ENCODE measurements at places on chromosomes 1 and 21.

GRCh38 chr1:212688341-212689047 is 11.1 kb downstream of the BATF3 start:
- DNase-seq, result no peak

GRCh38 chr1:43444151-43444828 is 9.4 kb downstream of the HYI start:
- no peak for DNase-seq

DNA sequence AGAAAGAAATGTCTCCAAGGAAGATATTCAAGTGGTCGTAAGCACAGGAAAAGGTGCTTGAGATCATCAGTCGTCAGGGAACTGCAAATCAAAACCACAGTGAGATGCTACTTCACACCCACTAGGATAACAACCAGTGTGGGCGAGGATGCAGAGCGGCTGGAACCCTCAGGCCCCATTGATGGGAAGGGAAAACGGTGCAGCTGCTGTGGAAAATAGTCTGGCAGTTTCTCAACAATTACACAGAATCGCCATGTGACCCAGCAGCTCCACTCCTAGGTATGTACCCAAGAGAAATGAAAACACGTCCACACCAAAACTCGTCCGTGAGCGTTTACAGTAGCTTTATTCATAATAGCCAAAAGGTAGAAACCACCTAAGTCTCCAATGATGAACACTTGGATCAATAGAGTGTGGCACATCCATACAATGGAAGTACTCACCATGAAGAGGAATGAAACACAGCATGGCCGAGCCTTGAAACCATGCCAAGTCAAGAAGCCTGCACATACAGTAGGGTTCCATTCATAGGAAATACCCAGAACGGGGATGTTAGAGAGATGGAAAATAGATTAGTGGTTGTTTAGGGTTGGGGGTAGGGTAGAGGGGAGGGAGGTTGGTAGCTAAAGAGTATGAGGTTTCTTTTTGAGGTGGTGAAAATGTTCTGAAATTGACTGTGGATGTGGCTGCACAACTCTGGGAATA is 6.1 kb downstream of the DFFB start:
- no peak for DNase-seq

- DNase-seq, result no peak
Measured at GRCh38 chr1:36977731-36978406, 56.4 kb downstream of the GRIK3 start.

- no peak for DNase-seq
Measured at GRCh38 chr1:202155478-202156021, 4.9 kb downstream of the PTPN7 start.

- DNase-seq, result no peak
Measured at GRCh38 chr21:45433911-45434644, 29.1 kb downstream of the COL18A1 start.

DNA sequence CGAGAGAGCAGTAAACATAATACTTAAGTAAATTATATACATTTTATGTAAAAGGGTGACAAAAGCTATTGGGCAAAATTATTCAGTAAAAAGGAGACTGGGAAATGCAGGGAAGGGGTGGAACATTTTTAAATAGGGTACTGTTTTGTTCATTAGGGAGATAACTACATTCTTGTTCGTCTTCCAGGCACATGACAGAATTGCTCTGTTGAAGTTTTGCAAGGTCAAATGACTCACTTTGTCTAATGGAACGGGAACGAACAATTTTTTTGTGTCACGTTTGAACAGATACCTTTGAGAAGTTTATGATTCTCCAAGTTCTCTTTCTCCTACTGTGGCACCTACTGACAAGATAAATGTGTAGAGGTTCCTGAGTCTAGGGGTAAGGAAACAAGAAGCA is 382.3 kb upstream of the ZRANB2 start:
- no peak for DNase-seq

GRCh38 chr1:111251570-111251969 is 24.1 kb downstream of the CHI3L2 start:
- no peak for DNase-seq

DNA sequence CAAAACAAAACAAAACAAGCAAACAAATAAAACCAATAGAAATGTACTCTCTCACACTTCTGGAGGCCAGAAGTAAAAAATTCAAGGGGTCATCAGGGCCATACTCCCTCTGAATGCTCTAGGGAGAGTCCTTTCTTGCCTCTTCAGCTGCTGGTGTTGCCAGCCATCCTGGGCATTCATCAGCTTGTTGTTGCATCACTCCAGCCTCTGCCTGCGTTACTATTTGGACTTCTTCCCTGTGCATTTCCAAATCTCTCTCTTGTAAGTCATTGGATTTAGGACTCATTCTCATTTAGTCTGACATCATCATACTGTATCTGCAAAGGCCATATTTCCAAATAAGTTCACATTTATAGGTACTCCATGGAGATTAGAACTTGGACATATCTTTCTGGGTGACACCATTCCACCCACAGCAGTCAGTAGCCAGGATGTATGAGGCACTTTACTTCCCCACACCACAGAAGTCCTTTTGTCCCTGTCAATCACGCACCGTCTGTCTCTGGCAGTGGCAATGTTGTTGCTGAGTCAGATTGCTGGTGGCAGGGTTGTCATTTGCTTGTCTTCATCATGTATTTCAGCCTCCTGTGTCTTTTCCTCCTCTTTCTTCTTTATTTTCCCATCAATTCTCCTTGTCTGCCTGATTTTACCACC is 151.0 kb upstream of the KCNJ6 start:
- DNase-seq, result no peak

DNA sequence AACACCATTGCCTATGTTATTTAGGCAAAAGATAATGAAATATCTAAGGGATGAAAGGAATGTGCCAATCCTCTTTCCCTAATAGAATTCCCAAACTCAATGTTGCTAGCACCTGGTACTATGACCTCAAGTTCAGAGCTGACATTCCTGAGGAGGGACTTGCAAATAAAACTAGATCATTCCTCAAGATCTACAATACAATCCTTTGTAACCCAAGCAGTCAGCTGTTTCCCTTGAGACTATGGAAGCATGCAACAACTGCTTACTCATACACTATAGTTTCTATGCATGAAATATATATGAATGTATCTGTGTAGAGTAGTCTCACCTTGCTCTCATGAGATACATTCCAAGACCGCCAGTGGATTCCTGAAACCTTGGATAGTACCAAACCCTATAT is 65.0 kb downstream of the ABL2 start:
- DNase-seq, result no peak

GRCh38 chr1:200081969-200082245 is 54.4 kb downstream of the NR5A2 start:
- DNase-seq, result no peak
